ENCODE measurements at places on chromosomes 5 and 9.
A peak's percentile ranks its signal among the peaks of the same experiment; 100 is the strongest.

- DNase-seq: no peak
Measured at GRCh38 chr5:153081385-153081784, 409.1 kb upstream of the GRIA1 start.

DNA sequence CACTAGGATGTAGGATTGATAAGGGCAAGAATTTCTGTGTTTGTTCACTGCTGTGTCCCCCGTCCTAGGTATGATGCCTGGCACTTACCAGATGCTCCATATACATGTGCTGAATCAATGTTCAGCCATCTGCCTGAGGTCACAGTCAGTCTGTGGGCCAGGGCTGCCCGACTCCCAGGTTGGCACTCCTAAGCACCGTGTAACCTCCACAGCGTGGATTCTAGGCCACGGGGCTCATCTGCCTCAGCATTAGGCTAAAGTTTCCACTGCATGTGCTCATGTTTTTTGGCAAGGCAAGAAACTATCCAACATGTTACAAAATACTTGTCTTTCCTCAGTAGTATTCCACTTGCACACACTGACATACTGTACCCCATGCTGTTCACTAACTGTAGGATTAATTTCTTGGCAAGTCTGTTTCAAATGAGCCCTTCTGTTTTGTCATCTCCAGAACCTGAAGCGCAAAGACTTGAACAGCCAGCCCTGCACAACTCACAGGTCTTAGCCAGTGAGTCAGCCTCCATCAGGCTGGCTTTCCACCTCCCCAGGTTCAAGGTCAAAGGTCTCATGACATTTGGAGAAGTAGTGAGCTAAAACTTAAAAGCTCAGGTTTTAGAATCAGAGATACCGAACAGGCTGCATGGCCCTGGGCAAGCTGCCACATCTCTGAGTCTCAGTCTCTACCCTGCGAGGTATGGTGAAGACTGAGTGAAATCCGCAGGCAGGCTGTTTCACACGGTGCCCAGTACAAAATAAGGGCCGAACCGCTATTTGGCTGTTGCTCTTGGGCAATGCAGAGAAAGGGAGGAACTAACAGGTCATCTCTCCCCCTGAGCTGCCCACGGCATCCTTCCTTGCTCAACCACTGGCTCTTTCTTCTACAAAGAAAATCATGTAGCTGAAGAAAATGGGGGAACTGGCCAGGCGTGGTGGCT, 7.2 kb downstream of the TOR1A start:
- DNase-seq: no peak

GRCh38 chr5:56264417-56265025, 31.4 kb upstream of the ANKRD55 start:
- peak; percentile 15 for DNase-seq

DNA sequence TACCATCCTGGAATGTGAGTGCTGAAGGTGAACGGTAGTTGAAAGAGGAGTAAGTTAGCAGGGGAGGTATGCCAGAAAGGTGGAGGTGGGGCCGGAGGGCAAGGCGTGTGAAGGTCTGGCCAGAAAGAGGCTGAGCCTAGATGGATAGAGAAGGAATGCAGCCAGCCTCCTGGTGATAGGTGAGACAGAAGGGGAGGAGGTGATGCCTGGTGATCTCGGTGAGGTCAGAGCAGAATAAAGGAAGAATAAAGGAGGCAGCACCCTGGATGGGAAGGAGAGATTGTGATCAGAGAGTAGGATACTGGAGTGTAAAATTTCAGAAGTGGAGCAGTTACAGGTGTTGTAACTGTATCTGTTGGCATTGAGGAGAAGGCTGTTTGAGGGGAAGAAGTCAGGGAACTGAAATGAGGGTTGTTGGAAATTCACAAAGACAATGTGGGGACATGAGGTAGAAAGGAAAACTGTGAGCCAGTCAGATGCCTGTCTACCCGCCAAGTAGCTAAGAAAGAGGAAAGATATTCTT, 2.0 kb downstream of the GNG10 start:
- no peak for DNase-seq

- DNase-seq: no peak
Measured at GRCh38 chr9:108854641-108855528, 901 bp downstream of the ACTL7B start.

GRCh38 chr9:4287386-4287785, 12.5 kb downstream of the GLIS3 start:
- no peak for DNase-seq

GRCh38 chr5:80569086-80569960, 757 bp downstream of the ANKRD34B start:
- DNase-seq: no peak

- no peak for DNase-seq
Measured at GRCh38 chr5:55636177-55636576, 75.9 kb downstream of the SLC38A9 start.

- DNase-seq: no peak
Measured at GRCh38 chr5:14557791-14558415, 23.7 kb upstream of the OTULINL start.

- DNase-seq: no peak
Measured at GRCh38 chr9:132184124-132184523, 22.3 kb downstream of the NTNG2 start.

DNA sequence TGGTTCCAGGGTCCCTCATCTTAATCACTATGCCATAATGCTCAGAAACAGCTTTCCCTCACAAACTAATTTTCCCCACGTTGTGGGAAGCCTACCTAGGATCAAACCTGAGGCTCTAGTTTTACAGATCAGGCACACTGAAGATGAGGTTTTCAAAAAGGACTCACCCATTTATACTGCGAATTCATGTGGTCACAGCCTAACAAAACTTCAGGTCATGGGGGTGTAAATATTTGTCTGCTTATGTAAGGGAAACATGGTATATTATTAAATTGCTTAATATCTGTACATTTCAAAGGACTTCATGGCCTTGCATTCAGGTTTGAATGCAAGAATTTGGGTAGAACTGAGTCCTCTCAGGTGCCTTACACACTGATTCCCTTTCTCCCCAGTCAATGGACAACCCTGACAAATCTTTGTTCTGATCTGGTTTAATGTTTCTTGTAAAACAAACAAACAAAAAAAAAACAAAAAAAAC, 12.1 kb downstream of the ZFAND5 start:
- DNase-seq: no peak

- no peak for DNase-seq
Measured at GRCh38 chr9:127130661-127131538, 8.5 kb upstream of the ANGPTL2 start.

- no peak for DNase-seq
Measured at GRCh38 chr9:118395415-118395814, 691.2 kb downstream of the TLR4 start.

- DNase-seq: no peak
Measured at GRCh38 chr5:178231539-178232123, 971 bp downstream of the PHYKPL start.

- no peak for DNase-seq
Measured at GRCh38 chr5:168699002-168699401, 119.8 kb upstream of the PANK3 start.

DNA sequence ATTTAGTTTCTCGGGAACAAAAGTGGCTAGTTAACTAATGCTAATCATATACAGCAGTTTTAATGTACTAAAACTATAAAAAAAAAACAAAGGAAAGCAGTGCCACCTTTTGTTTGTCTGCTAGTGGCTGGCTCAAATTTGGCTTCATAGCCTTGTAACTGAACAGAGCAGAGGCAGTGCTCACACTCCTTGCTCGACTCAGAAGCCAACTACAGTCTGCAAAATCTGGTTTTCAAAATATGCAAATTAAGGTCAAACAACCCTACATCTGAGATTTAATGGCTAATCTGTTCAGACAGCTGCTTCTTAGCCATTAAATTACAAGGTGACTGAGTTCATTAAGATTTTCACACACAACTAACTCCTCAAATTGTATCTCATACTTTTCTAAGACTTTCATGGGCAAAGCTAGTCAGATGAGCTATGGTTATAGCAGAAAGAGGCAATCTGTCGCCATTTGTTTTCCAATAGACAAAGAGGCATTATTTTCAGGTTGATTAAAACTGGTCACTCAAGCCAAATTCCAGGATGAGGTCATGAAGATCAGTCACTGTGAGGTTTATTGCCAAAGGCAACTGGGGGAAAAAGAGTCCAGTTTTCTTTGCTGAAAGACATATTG, 56.8 kb upstream of the EPB41L4A start:
- no peak for DNase-seq

DNA sequence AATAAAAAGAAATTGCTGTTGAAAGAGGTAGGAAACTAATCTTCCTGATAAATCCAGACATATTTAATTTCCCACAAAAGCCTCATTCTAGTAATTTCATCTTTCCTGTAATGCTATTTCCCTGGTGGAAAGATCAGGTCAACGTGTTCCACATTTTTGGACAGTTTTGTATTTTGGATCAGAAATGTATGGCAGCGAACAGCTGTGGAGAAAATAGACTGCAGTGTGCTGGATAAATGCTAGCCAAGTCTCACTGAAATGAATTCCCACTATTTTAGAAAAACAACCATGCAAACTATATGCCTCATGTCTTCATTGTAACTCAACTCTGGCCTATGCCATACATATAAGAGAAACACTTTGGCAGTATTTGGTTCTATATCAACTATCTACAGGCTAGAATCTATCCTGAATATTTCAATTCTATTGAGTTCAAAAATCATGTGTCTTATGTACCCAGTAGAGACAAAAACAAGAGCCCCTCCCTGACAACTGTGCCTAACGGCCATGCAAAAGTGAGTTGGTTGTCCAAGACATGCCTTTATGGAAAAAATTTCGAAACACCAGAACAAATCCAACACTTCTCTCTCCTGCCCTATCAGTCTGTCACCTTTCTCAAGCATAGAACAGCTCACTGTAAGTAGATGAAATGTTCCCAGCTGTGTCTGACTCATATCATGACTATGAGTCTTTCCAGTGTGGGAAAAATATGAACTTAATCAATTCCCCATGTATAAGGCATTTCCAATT, 191.3 kb upstream of the NREP start:
- no peak for DNase-seq

DNA sequence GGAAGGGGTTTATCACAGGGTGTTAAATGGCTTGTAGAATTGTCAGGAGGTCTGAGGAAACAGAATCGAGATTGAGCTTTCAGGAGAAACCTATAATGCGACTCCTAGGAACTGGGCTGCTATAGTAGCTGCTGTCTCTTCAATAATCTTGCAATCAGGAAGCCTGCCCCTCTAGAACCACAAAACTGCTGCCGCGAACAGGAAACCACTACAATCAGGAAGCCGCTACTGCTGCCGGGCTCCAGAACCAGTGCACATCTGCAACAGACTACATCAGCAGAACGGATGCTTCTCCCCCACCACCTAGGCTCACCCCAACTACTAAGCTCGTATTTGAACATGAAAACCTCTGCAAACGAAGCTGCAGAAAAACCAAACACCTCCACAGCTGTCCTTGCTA, 31.6 kb downstream of the TNFSF8 start:
- DNase-seq: peak; percentile 92

GRCh38 chr5:125536582-125536981, 790.1 kb upstream of the ZNF608 start:
- no peak for DNase-seq

- DNase-seq: no peak
Measured at GRCh38 chr5:139760066-139761056, 35.2 kb upstream of the PSD2 start.

DNA sequence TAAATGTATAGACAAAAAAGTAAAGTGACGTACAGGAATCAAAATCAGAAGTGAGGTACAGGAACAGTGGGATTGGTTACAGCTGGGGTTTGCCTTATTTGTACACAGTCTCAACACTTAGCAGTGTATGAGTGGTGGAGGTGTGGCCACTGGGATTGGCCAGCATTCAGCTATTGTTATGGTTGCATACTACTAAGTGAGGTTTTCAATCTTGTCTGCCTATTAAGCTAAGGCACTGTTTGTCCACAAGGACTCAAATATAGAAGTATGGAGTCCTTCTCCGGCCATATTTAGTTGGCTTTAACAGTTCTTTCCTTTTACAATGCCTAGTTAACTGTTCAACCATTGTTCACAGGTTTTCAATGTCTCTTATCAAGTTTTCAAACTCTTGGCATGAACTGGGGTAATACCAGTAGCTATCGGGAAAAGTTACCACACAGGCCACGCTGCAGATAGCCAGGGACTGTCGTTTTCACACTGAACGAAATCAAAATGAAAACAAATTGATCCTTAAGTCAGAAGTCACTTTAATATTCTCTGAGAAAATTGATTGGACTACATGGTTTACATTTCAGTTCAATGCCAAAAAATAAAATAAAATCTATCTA, 176.0 kb upstream of the FREM1 start:
- no peak for DNase-seq

- DNase-seq: no peak
Measured at GRCh38 chr5:125683669-125684068, 739.5 kb upstream of the GRAMD2B start.

DNA sequence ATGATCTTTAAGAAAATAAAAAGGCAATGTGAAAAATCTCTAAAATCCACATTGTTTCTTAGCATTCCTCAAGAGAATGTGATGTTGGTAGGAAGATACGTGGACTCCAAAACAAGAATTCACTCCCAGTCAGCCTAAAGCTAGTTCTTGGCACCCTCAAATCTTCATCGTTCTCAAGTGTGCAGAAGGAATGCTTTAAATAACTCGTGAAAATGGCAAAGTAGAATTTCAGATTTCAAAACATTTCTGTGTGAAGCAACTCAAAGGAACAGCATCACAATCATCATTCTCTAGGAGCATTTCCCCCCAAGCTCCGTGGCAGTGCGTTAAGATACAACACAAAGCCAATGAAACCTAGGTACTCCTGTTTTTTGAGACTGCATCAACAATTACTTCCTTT, 185.1 kb upstream of the DMAC1 start:
- no peak for DNase-seq

DNA sequence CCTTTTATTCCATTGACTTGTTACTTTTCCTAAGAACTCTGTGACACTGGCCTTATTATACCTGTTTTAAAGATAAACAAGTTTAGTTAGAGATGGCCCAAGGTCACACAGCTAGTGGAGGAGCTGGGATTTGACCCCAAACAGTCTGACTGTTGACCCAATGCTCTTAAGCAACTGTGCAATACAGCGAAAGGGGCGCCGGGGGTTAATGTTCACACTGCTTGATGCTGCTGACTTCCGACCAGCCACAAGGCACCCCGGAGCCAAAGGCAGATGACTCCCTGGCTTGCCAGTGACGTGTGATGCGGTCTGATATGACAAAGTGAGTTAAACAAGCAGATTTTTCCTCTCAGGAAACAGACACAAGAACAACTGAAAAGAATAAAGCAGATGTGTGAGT, 23.9 kb downstream of the PIK3R1 start:
- DNase-seq: peak; percentile 80

DNA sequence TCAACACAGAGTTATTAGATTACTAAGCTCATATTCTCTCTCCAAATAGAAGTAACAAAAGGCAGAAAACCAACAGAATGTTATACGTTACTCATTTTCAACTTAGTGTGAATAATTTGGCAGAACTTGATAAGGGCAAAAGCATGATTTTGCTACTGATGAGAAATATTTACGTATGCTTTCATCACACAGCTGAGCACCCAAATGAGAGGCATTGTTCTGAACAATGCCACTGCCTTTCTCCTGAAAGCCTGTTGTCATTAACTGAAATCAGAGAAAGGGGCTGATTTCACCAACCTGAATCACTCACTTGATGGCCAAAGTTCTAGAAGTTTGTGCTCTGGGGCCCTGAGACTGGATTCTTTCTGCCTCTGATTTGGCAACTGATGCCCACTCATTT, 367.5 kb upstream of the PTGER4 start:
- DNase-seq: no peak
